Renal pelvis (tissue), 12 donors: ENCODE measurements at places on chromosomes 3 and 15.

- DNase-seq = no peak
Measured at GRCh38 chr3:160384639-160385318, 14.2 kb downstream of the IFT80 start.

DNA sequence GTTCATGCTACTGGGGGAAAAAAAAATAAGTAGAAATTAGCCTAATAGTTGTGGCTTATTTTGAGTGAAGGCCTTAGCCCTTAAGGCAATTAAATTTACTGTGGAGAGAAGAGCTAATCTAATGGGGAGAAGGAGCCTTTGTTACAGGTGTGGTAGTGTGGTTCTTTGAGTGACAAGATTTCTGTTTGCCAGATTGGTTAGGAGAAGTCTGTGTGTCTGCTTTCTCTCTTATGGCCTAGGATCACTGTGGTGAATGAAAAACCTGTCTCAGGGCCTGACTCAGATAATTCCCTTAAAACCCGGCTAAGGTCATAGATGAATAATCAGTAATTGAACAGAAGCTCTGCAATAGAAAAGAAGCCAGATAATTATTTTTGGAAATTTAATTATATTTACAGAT, 27.0 kb downstream of the OPA1 start:
- DNase-seq = no peak

DNA sequence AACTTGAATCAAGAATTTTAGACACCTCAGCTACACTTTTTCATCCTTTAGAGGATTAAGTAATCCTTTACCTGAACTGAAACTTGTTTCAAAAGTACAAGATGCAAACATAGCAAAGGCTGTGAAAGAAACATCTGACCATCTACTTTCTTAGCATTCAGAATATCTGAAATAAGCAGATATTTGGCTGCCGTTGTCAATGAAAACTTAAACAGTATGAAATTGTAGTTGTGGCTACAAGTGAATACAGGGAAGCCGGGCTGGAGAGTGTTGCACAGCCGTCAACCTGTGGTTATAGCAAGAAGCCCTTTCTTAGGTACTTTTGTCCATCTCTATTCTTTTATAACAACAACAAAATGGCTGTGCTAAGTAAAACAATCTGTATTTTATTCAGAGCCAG, 6.9 kb upstream of the CX3CR1 start:
- DNase-seq = no peak

DNA sequence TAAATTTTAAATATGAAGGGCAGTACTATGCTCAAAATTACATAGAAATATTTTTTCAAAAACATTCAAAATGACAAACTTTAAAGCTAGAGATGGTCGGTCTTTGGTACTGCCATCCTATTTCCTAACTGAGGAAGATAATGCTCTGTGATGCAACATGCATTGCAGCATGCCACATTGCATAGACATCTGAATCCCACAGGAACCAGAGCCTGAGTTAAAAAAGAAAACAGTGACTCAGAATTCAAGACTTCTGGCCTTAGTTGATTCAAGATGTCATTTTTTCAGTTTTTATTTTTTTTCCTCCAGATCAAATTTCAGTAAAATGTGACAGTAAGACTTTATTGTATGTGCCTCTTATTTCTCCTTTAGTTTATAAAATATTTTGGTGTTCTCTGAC, 33.1 kb downstream of the TP63 start:
- DNase-seq = no peak

GRCh38 chr15:69653306-69653705, 200.7 kb downstream of the RPLP1 start:
- no peak for DNase-seq

DNA sequence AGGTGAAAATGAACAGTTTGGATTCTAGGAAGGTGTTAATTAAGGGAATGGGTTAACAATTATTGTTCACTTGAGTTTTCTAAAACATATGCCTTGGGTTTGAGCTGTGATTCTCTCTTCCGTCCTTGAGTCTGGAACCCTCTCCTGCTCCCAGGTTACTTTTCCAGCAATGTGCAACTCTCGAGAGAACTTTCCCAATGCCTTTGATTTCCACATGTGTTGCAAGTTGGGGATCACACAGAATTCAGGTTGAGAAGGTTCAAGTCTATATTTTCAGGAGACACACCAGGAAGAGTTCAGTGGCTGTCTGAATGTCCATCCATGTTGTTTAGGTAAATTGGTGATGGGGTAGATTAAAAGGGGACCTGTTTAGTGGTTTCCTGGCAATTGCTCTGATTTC, 48.7 kb downstream of the TNFAIP8L3 start:
- DNase-seq = no peak

DNA sequence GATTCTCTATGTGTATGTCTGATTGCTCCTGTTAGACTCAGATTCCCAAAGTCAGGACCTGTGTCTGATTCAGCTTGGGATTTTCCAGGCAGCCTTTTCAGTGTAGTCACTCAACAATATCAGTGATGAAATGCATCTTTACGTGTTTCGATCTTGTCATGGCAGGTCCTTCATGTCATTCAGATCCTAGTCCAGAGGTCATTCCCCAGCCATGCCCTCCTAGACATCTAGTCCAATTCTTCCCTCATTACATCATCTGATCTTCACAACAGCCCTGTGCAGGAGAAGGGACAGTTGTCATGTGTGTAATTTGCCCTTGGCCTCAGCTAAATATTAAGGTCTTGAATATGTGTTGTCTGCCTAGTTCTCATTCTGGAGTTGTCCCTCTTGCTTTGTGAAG, 153.2 kb upstream of the NR2E3 start:
- no peak for DNase-seq

DNA sequence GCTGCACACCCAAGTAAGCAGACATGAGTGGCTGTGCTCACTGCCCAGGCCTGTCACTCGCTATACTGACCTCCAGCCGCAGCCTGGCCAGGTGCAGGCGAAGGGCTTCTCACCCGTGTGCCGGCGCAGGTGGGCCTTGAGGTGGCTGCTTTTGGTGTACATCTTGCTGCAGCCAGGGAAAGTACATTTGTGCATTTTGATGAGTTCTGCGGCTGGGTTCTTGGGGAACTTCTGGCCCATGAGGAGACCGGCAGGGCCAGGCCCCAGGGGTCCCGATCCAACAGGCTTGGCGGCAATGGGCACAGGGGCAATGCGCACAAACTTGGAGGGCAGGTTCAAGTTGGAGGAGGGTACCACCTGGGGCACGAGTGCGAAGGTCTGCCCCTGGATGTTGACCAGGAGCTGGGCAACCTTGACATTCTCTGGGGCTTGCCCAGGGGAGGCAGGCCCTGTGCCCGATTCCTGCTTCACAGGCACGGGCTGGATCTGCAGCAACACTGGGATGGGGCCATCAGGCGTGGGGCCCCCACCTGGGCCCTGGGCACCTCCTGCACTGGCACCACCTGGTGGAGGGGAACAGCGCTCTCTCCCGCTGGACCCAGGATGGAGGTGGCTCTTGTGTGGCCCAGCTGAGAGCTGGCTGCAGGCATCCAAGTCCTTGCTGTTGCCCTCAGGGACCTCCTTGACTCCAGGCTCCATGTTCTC, 5.3 kb downstream of the KLF15 start:
- no peak for DNase-seq

GRCh38 chr15:31364301-31365031, 37.8 kb downstream of the KLF13 start:
- DNase-seq = no peak

DNA sequence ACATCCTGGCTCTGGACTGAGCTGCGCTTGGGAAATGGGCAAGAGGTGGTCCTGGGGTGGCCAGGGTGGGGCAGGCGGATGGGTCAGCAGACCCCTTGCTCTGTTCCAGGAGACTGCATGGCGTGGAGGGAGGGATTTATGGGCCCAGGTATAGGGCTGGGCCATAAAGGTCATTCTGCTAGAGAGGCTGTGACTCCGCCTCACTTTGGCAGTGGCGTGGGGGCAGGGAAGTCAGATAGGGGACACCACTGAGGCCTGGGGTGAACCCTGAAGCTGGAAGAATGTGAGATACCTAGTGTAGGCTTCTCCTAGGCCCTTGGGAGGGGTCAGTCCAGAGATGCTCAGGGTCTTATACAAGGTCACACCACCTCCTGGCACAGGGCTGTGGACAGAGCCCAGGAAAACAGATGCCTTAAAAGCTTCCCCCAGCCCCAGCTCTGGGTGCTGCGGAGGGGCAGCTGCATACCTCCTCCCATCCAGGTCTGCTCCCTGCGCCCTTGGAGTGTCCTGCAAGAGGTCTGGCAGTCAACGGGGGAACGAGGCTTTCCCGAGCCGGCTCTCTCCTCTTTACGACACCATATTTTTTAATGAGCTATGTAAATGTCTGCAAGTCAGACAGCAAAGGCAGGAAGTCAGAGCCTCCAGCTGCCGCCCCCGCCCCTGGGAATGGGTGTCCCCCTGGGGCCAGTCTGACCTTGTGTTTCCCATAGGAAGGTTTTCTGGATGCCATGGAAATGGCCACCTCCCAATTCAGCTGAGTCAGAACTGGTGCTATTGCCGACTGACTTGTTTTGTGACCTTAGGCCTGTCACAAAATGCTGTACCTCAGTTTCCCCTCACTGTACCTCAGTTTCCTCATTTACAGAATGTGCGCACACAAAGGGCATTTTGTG, 26.3 kb downstream of the LINGO1 start:
- peak; percentile 71 for DNase-seq

- DNase-seq = no peak
Measured at GRCh38 chr3:104785947-104786346, 580.8 kb upstream of the ALCAM start.

DNA sequence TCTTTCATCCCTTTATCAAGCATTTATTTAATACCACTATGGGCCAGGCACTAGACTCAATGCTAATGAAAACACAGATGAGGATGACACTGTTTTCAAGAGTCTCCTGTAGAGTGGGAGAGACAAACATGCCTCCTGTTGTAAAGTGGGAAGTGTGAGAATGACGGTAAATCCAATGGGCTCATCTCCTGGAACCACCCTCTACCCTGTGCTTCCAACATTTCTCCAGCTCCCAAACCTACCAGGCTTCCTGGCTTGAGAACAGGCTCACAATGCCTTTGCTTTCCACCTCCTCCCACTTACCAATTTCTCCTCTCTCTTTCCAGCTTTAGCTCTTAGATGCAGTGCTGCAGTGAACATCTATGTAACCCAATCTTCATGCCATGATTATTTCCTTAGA, 54.1 kb upstream of the TBC1D23 start:
- DNase-seq = no peak

DNA sequence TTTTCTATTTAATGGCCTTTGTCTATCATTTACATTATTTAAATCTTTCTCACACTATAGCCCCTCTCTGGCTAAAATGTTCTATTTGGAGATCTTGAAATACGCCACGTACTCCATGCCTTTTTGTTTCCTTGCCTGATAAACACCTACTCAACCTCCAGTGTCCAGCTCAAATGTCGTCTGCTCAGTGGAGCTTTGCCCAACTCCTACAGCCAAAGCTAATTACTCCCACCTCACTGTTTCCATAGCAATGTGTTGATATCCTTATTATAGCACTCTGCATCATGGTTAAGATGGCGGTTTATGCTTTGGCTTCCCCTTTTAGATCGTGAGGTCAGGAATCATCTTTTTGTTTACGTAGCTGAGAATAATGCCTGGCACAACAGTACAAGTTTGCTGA, 55.9 kb downstream of the NGLY1 start:
- peak; percentile 20 for DNase-seq

DNA sequence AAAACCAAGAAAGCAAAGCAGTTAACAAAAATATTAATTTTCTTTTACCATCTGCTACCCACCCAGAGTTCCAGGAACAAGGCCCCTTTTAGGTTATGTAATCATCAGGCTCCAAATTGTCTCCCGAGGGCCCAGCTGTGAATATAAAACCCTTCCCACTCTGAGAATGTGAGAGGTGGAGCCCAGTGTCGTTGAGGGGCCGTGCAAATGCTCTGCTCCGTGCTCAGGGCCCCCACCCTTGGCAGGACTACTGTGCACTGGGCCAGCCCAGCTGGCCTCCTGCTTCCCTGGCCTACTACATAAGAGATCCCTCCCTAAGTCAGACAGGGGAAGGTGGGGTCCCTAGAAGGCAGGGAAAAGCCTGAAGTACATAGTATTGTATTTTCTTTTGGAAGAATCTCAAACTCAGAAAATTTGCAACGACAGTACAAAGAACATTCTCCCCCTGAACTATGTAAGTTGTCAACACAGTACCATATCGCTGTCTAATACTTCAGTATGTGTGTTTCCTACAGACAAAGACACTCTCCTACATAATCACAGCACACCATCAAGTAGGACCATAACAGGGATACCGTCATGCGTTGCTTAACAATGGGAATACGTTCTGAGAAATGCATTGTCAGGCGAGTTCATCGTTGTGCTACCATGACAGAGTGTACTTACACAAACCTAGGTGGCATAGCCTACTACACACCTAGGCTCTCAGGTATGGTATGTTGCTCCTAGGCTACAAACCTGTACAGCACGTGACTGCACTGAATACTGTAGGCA, 4.4 kb upstream of the CLEC3B start:
- DNase-seq = no peak

DNA sequence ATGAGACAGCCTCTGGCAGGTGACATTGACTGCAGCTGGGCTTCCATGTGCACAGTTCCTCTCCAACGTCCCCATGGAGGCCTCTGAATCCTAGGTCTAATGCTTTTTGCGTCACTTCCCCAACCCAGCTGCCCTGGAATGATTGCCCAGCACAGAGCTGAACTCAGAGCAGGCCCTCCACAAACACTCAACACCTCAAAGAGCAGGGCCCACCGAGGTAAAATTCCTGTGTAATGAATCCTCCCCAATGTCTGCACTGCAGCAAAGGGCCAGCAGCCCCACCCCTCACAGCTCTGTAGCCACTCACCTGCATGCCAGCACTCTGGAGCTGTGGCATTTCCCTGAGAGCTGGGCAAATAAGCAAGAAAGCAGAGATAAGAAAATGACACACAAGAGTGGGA, 42.6 kb upstream of the DUSP7 start:
- no peak for DNase-seq

DNA sequence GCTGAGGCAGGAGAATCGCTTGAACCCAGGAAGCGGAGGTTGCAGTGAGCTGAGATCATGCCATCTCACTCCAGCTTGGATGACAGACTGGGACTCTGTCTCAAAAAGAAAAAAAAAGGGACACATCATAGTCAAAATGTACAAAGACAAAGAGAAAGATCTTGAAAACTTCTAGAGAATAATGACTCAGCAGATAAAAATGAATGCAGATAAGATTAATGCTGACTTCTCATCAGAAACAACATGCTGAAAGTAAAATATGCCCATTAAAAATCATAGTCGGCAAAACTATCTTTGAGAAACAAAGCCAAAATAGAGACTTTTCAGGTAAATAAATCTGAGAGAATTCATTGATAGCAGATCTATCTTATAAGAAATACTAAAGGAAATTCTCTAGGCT, 271.1 kb upstream of the GPR149 start:
- no peak for DNase-seq

DNA sequence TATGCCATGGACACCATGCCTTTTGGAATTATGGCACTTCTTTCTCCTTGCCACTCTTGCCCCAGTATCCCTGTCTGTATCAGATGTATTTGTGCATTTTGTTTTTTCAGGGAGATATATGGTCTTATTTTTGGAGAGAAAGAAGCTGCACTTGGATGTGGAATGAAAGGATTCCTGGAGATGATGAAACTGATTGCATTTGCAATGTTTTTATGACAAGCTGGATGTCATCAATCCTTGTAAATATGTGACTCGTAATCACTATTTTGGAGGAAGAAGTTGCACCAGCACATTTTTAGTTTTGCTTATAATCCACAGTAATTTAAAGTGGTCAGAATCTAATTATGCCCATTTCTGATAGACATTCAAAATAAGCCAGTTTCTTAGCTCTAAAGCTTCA, 165.0 kb downstream of the NR1D2 start:
- DNase-seq = no peak
